ENCODE measurements at places on chromosomes 12 and 14. TPM values are rescaled to one million over a fixed set of nuclear protein-coding genes. Genes with fewer than 3 reads are reported as not detected.

DNA sequence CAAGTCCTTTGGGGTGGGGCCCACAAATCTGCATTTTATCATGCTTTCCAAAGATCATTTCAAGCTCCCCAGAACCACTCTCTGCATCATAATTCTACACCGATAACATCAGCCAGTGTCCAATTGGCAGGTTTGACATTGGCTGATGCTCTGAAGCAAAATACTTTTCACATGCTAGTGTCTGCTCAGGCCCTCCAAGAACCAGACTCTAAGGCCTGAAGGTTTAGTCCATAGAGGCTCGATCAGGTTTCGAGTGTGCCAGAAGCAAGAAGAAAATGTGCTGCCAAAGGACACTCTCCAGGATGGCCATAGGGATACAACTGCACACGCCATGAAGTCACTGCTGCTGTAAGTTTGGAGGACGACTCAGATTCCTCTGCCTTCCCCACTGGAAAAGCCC lies 280.3 kb downstream of the KSR2 start:
- no peak overlapping the region for H3K4me3 ChIP-seq
- H3K27ac ChIP-seq = no peak overlapping the region
- no peaks in the 10 kb centered on the region for H3K27me3 ChIP-seq
- no peaks in the 10 kb centered on the region for H3K4me1 ChIP-seq

DNA sequence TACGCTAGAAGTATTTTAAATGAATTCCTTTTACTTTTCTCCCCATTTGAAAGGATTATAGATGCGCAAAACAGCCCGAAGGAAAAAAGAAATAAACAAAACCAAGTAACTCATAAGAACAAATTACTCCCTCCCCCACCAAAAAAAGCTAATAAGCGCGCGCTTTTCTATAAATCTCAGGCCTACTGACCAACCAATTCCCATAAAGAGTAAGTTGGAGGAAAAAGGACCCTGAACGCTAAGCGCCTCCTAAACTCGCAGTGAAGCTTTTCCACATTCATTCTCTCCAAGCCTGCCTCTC lies 588 bp downstream of the MBIP start:
- H3K4me3 ChIP-seq = peak overlapping the region; percentile 73
- peaks cover 6% of the 10 kb centered on the region for H3K4me1 ChIP-seq
- peak overlapping the region; percentile 87 for H3K27ac ChIP-seq
- H3K27me3 ChIP-seq = no peaks in the 10 kb centered on the region
- no peak for DNase-seq

DNA sequence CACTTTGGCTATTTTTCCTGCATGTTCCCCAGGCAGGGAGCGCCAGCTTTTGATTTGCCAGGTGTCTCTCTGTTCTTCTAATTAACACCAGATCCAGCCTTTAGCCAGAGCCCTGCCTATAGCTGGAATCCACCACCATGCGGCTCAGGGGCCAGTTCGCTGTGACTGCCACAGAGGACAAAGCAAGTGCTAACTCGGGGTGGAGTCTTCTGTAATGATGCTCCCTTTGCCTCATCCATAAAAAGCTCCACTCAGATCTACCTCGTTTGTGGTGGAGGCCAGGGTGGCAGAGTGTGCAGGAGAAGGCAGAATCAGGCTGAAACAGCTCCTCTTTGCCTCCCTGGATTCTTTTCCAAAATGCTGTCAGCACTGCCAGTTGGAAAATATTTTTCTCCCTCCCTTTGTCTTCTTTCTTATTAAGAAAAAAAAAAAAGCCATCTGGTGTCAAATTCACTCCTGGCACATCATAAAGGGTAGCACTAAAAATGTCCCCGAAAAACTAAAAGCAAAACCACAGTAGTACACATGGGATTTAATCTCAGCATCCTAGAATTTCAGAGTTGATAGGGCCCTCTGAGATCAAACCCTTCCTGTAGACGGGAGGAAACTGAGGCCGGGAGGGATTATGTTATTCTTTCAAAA lies 18.0 kb upstream of the CTDSP2 start:
- no peak for DNase-seq
- H3K27ac ChIP-seq = peak overlapping the region; percentile 90
- H3K4me3 ChIP-seq = peak overlapping the region; percentile 62
- no peaks in the 10 kb centered on the region for H3K36me3 ChIP-seq
- H3K4me1 ChIP-seq = peaks cover 18% of the 10 kb centered on the region

- no peak for DNase-seq
- H3K4me1 ChIP-seq = no peaks in the 10 kb centered on the region
- no peaks in the 10 kb centered on the region for H3K27me3 ChIP-seq
- no peak overlapping the region for H3K27ac ChIP-seq
- no peaks in the 10 kb centered on the region for H3K36me3 ChIP-seq
Measured at GRCh38 chr14:47208434-47208833, 467.0 kb downstream of the MDGA2 start.

GRCh38 chr12:95205685-95206084 lies 11.6 kb downstream of the FGD6 start:
- peak overlapping the region; percentile 82 for H3K27ac ChIP-seq
- no peaks in the 10 kb centered on the region for H3K27me3 ChIP-seq
- no peak overlapping the region for H3K4me3 ChIP-seq
- no peaks in the 10 kb centered on the region for H3K36me3 ChIP-seq

DNA sequence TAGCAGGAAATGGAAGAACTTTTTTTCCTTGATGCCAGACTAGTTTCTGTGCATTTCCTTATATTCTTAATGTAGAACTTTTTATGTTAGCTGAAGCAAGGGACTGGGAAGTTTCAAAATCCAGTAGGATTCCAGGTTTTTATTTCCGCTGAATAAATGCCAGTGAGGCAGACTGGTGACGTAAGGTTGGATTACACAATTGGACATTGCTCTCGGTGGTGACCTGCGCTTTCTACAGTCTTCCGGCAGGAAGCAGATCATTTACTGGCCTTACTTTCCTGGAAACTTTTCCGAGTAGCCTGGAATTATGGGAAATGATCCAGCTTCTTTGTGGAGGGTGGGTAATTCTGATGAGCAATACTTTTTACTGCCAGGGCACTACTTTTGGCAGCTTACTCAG lies 3.6 kb downstream of the IFT43 start:
- no peak overlapping the region for H3K4me3 ChIP-seq
- no peaks in the 10 kb centered on the region for H3K36me3 ChIP-seq
- no peaks in the 10 kb centered on the region for H3K27me3 ChIP-seq
- peaks cover 22% of the 10 kb centered on the region for H3K4me1 ChIP-seq

EID3 gene
- 62.9 TPM for total RNA-seq

HOXC4 gene
- total RNA-seq = 1.0 TPM

ARID2 gene
- total RNA-seq = 23.9 TPM

TCL1B gene
- total RNA-seq = not detected
